ENCODE measurements at places on chromosomes 6 and 20.

DNA sequence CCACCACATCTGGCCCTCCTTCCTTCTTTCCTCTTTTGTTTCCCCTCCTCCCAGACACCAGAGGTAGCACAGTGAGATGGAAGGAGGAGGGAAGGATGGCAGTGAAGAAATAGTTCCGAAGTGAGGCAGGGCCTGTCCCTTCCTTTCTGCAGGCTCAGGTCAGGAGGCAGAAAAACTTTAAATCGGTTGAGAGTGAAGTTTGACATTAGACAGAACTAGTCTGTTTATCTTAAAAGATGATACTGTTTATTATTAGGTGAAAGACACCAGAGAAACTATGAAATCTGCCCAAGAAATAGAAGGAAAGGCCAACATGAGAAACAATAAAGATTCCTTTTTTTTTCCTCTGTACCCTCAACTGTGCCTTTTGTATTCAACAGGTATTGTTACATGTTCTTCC is 670.3 kb downstream of the UTRN start:
- DNase-seq, result no peak

- no peak for DNase-seq
Measured at GRCh38 chr20:51540580-51540979, 1.9 kb downstream of the NFATC2 start.

DNA sequence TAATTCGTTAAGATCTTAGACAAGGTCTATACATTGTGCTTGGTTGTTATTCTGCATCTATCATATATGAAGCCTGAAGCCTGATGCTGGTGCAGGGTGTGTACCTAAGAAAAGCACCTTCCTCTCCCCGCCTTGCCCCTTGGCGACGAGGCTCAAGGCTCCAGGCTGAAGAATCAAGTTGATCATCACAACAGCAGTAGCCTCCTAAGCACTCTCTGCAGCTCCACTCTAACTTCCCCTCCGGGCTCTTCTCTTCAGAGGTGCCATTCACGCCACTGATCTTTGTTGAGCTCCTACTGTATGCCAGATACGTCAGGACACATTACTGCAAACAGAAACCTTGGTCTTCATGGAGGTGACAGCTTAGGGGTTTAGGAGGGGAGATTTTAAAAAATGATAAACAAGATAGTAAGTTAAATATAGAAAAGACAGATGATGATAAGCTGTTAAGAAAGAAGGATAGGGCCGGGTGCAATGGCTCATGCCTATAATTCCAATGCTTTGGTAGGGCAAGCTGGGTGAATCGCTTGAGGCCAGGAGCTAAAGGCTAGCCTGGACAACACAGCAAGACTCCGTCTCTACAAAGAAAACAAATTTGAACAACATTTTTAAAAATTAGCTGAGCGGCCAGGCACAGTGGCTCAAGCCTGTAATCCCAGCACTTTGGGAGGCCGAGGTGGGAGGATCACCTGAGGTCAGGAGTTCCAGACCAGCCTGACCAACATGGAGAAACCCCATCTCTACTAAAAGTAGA is 38.4 kb upstream of the ZNF217 start:
- DNase-seq, result no peak

DNA sequence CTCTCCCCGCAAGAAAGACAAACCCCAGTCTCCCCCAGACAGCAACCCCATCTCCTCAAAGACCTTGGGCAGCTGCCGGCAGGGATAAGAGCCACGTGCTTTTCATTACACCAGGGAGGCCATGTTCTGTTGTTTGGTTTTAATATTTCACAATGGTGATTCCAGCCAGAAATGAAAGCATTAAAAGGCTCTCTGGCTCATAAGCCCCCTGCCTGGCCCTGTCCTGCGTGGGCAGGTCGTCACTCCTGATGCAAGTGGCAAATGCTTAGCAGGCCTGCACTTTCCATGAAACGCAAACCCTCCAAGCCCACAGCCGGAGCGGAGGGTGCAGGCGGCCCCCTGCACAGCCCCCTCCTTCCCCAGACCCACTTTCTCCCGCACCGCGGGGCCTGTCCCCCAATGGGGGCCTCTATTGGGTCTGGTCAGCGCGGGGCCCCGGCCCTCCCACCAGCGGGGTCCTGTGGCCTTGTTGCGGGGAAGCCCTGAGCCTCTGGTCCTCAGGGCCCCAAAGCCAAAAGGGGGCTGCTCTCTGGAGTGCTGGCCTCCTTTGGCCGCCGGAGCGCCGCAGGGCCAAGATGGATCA is 77.2 kb downstream of the TMEM242 start:
- no peak for DNase-seq

DNA sequence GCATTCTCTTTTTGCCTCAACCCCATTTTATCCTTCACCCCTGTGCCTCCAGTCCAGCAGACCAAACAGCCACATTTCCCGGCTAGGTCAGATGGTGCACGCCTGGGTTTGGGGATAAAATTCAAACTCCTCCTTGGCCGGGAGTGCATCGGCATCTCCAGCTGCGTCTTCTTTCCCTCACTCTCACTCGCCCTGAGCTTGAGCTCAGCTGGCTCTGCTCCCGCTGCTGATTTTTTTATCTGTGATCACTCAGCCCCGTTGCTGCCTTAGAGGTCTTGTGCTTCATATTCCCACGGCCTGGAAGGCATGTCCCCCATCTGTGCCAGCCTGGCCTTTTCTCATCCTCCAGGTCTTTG is 6.8 kb upstream of the EZR start:
- no peak for DNase-seq

DNA sequence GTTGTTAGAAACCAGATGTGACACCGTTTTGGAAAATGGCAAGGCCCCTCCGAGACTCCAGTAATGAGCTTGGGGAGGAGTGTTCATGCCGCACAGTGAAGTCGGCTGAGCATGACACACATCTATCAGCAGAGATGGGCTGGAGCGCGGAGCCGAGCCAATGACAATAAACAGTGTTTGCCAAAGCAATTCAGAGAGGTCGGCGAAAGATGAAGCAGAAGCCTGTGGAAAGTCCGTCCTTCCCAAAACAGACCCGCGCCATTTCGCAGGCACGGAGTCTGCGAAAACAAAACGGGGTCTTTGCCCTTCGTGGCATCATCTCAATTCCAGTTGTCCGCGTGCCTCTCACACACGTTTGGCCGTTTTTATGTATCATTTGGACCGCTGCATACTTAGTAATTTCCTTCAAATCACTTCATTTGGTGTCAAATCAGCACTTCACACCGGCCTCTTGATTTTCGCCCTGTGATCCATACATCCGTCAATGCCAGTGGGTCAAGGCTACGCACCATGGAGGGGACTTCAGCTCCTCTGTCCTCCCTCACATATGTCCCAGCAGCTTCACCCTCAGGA is 71.3 kb downstream of the SULF2 start:
- DNase-seq, result no peak

DNA sequence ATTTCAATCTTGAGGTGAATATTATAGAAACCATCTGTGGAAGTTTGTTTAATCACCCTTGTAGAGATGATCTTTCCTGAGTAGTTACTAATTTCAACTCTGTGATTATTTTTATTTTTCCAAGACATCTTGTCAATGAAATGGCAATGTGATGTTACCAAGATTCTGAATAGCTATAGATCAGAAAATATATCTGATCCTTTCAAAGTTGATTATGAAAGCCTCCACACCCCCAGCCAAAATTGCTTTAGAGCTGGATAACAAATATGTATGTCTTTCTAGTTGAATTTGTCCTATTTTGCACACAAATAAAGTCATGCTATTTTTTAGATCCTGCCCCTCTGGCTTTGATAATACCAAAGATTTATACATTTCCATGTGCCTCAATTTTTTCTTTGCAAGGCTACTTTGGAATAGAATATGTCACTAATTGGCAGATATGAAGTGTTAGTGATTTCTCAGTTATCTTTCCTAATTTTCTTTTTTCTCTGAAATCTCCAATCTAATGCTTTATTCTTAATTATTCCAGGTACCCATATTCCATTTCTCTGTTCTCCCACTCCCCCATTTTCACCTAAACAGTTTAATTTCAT is 5.0 kb downstream of the SIM1 start:
- no peak for DNase-seq

GRCh38 chr20:12152996-12153395 is 235.3 kb downstream of the BTBD3 start:
- no peak for DNase-seq

GRCh38 chr6:165129086-165129485 is 180.3 kb downstream of the C6orf118 start:
- DNase-seq, result no peak

GRCh38 chr20:19348582-19348981 is 136.1 kb downstream of the SLC24A3 start:
- no peak for DNase-seq

GRCh38 chr6:70852667-70853246 is 104.1 kb downstream of the B3GAT2 start:
- no peak for DNase-seq

GRCh38 chr6:75154973-75155372 is 50.9 kb downstream of the COL12A1 start:
- DNase-seq, result no peak

- no peak for DNase-seq
Measured at GRCh38 chr6:101422251-101422650, 28.7 kb downstream of the GRIK2 start.

DNA sequence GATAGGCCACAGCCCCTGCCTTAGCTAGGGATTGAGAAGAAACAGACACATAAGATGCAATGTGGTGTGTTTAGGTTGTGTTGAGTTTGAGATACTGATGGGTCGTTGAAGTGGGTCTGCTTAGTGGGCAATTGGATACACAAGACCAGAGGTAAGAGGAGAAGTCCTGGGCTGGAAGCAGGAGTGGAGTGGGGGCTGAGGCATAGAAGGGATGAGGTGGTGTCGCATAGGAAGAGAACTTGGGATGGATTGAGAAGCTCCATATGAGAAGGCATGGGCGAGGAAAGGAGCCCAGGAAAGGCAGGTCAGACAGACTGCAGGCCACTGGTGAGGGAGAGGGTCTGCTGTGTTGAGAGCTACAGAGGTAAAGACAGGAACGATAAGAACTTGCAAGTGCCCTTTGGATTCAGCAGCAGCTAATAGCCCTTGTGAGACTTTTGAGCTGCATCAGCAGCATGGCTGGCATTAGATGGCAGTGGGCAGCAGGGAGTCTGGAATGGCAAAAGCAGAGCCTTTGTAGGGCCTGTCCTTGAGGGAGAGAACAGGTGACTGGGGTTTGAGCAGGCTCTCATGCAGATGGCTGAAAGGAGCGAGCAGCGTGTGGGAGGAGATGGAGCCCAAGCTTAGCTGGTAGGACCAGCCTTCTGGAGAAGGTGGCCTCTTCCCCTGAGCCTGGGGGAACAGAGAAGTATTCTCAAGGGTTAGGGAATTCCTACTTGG is 33.2 kb downstream of the PLCG1 start:
- no peak for DNase-seq

GRCh38 chr20:63268671-63269439 is 3.8 kb upstream of the ARFGAP1 start:
- no peak for DNase-seq

GRCh38 chr6:26382121-26382520 is 787 bp upstream of the BTN2A2 start:
- no peak for DNase-seq

- no peak for DNase-seq
Measured at GRCh38 chr6:57262488-57262887, 40.4 kb upstream of the RAB23 start.

DNA sequence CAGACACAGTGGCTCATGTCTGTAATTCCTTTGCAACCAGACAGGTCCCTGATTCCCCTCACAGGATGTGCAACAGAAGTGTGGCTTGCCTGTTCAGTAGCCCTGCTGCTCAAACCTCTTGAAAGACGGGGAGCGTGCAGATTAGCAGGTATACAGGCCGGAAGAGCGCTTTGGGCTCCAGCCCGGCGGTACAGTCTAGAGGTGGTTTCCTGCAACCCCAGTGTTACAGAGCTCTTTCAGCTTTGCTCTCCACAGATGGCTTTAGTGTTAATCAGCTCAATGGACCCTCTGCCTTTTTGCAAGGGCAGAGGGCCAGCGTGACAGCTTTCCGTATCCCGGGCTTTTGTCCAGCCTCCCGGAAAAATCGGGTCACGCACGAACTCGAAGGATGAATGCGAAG is 67.2 kb upstream of the TNFRSF21 start:
- DNase-seq, result no peak

- DNase-seq, result no peak
Measured at GRCh38 chr6:47310131-47310480, 401 bp upstream of the TNFRSF21 start.

- no peak for DNase-seq
Measured at GRCh38 chr6:28777147-28777461, 146.7 kb downstream of the TRIM27 start.

DNA sequence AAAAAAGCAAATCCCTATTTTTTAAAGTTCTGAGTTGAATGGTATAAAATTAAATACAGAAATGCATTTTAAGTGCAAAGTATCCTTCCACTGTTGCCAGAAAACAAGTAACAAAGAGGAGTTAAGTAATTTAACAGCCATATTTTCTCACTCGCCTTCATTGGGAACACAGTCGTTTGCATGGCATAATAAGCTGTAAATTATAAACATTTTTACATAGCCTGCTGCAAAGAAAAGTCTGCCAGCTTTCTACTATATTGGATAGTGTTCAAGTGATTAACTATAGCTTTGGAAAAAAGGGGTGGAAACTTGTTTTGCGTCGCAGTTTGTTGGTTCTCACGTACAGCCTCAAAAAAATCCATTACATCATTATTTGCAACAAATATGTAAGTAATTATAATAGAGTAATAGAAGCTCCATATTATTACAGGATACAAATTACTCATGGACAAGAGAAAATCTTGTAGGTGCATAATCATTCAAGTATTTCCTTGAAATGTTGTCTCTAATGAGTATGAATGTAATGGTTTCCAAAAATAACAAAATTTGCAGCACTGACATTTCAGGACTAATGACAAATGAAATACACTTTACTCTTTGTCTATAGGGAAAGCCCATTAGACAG is 139.3 kb downstream of the PDSS2 start:
- DNase-seq, result no peak

GRCh38 chr6:170281331-170282292 is 9.3 kb downstream of the DLL1 start:
- no peak for DNase-seq

All from iPS DF 19.7 (cell line).